ENCODE measurements at places on chromosomes 4 and X.

- DNase-seq, result no peak
Measured at GRCh38 chrX:72399816-72400215, 94.1 kb upstream of the CITED1 start.

- no peak for DNase-seq
Measured at GRCh38 chr4:122576261-122577188, 44.3 kb downstream of the IL21 start.

DNA sequence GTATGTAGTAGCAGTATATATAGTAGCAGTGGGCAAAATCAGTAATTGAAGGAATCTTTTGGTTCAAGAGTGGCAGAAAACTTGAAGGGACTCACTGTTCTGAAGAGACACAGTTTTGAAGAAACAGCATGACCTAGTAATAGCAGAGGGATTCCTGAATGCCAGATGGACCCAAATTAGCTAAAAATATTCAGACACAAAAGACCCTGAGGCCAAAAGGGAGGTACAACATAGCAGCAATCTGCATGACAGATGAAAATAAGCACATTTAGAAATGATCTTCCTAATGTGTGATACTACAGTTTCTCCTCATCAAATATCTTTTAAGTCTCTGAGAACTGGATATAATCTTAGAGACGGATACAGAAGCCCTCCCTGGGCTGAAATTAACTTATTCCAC, 536.6 kb downstream of the PPARGC1A start:
- DNase-seq, result no peak

- DNase-seq, result no peak
Measured at GRCh38 chr4:7160439-7160838, 31.9 kb upstream of the SORCS2 start.

- no peak for DNase-seq
Measured at GRCh38 chrX:107454302-107454701, 4.8 kb downstream of the FRMPD3 start.

- DNase-seq, result no peak
Measured at GRCh38 chr4:78059524-78059889, 2.4 kb downstream of the FRAS1 start.

- DNase-seq, result no peak
Measured at GRCh38 chrX:134006484-134007161, 21.2 kb upstream of the GPC3 start.

DNA sequence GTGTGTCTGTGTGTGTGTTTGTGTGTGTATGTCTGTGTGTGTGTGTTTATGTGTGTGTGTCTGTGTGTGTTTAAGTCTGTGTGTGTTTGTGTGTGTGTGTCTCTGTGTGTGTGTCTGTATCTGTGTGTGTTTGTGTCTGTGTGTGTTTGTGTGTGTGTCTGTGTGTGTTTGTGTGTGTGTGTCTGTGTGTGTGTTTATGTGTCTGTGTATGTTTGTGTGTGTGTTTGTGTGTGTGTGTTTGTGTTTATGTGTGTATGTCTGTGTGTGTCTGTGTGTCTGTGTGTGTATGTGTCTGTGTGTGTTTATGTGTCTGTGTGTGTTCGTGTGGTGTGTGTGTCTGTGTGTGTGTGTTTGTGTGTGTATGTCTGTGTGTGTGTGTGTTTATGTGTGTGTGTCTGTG, 11.4 kb downstream of the IL9R start:
- DNase-seq, result no peak

DNA sequence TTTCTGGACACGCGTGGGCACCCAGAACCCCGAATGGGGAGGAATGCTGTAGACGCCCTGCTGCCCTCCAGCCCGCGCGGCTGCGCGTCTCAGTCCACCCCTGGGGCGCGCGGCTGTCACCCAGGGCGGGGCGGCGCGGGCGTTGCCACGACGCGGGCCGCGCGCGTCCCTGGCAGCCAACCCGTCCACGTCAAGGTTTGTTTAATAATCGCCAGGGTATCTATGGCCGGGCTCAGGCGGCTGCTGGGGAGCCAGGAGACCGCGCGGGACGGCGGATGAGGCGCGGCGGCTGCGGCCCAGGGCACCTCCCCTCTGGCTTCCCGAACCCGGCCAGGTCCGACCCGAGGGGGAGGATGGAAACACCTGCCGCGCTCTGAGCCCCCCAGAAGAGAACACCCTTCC, at the start of gene SPATA18:
SPATA18 (plus strand) TSS at position 92 of the 402 bp plus-strand sequence. CDS start 401 bp downstream, outside the sequence.
- DNase-seq, result no peak

DNA sequence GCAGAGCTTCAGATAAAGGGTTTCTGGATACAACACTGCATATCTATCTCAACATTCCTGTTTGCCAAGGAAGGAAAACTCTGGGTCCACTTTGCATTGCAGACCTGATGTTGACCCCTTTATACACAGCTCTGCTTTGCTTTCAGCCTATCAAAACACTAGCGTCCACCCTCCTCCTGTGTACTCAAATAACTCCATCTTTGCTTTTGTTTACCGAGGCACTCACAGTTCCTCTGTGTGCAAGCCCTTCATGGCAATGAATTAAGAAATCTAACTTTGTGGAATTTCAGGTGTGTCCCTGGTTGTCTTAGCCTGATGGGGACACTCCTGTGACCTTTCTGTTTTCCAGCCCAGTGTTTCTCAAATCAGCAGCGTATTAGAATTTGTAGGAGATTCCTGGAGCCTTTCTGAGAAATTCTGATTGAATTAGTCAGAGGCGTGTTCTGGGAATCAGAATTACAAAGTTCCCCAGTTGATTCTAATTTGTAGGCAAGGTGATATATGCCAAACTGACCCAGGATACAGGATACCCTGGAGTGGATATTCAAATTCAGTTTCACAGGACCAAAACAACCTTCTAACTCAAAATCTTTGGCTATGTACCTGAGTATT, 68.6 kb downstream of the DTHD1 start:
- DNase-seq, result no peak

- DNase-seq, result no peak
Measured at GRCh38 chr4:180150818-180151217, 2092.4 kb upstream of the TENM3 start.

DNA sequence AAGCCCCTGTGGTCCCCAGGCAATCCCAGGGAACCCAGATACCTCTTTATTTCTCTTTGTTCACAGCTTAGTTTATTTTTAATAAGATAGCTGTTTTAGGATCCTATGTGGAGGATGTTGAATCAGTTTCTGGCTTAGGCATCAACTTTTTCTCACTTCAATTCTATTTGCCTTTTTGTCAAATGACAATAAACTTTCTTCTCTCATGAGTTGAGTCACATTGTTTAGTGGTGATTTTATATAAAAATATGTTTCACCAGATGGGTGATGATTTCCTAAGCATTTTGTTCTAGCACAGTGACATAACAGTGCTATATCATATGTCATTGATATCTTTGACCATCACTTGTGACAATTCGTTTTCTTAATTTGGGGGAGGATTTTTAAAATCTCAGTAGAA, 198.1 kb upstream of the PUDP start:
- no peak for DNase-seq

- DNase-seq, result no peak
Measured at GRCh38 chr4:11415409-11416070, 13.2 kb downstream of the HS3ST1 start.

GRCh38 chrX:2705046-2705832, 14.1 kb downstream of the CD99 start:
- no peak for DNase-seq

- DNase-seq, result no peak
Measured at GRCh38 chr4:73868206-73869129, 725 bp upstream of the CXCL1 start.

DNA sequence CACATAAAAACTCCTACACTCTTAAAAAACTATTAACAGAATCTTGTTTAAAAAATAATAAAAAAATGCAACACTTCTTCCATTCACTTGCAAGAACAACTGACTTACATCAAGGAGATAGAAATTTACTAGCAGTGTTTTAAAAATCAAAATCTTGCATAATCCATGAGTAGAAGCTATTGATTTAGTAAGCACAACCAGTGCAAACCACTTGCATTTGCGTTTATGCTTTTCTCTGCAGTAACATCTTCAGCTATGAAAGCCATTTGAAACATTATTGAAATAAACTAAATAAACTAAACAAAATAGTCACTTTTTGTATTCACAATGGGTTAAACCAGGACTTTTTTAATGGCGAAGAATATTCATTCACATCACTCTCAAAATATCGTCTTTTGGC, 389.2 kb upstream of the EMCN start:
- DNase-seq, result no peak

DNA sequence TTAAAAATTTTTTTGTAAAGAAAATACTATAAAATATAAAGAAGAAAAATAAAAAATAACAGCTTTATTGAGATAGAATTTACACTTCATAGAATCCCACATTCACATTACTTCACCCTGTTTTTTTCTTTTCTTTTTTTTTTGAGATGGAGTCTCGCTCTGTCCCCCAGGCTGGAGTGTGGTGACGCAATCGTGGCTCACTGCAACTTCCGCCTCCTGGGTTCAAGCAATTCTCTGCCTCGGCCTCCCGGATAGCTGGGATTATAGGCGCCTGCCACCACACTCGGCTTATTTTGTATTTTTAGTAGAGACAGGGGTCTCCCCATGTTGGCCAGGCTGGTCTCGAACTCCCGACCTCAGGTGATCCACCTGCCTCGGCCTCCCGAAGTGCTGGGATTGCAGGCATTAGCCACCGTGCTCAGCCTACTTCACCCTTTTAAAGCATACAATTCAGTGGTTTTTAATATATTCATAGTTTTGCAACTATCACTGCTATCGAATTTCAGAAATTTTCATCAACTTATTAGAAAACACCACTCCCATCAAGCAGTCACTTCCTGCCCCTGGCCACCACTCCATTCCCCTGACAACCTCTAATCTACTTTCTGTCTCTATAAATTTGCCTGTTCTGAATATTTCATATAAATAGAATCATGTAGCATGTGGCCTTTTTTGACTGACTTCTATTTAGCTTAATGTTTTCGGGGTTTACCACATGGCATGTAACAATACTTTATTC, 48.7 kb downstream of the TMEM131L start:
- no peak for DNase-seq

DNA sequence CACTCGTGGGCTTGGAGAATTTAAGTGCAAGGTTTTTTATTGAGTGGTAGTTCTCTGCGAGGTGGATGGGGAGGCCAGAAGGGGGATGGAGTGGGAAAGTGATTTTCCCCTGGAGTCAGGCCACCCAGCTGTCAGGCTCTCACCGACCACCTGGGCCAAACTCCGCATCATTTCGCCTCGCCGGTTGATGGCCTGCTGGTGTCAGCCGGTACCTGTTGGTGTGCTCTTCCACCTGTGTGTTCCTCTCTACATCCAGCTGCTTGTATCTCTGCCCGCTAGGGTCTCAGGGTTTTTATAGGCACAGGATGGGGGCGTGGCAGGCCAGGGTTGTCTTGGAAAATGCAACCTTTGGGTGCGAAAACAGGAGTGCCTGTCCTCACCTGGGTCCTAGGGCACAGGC, 200.9 kb downstream of the DACH2 start:
- DNase-seq, result no peak

DNA sequence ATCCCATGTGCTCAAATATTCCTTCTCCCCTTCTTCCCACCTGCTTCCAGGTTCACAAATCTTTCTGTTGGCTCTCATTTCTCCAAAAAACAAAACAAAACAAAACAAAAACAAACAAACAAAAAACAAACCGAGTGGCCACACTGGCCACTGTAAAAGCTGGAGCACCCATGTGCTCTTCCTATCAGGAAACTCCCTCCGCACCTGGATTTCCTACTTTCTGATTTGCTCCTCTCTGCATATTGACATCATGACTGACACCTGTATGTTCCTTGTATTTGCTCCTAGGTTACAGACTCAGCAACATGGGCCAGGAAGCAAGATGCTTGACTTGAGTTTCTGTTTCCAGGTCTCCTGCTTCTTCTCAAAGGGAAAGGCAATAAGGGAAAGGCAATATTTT, 258.8 kb downstream of the GPC3 start:
- no peak for DNase-seq
